ENCODE measurements at places on chromosomes 11 and 22.

- no peak for DNase-seq
Measured at GRCh38 chr11:77049026-77049425, 14.8 kb downstream of the B3GNT6 start.

DNA sequence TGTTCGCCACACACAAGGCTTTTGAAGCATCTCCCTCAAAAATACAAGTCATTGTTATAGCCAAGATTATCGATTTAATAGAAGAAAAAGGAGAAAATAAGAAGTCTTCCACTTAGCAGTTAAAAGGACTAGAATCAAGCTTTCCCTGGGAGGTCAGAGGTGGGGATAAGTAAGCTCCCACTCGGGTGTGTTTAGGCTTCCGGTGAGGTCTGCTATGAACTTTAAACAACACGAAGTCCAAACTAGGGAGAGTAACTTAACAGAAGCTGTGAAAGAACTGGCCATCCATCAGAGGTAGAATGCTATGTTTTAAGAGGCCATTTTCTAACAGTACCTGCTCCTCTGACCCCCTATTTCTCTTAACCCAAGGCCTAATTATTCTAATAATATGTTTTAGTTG is 91.4 kb upstream of the APOA1 start:
- no peak for DNase-seq

- no peak for DNase-seq
Measured at GRCh38 chr11:34235189-34235588, 122.6 kb downstream of the ABTB2 start.

GRCh38 chr11:45021692-45022141 is 71.0 kb upstream of the TP53I11 start:
- peak; percentile 64 for DNase-seq

DNA sequence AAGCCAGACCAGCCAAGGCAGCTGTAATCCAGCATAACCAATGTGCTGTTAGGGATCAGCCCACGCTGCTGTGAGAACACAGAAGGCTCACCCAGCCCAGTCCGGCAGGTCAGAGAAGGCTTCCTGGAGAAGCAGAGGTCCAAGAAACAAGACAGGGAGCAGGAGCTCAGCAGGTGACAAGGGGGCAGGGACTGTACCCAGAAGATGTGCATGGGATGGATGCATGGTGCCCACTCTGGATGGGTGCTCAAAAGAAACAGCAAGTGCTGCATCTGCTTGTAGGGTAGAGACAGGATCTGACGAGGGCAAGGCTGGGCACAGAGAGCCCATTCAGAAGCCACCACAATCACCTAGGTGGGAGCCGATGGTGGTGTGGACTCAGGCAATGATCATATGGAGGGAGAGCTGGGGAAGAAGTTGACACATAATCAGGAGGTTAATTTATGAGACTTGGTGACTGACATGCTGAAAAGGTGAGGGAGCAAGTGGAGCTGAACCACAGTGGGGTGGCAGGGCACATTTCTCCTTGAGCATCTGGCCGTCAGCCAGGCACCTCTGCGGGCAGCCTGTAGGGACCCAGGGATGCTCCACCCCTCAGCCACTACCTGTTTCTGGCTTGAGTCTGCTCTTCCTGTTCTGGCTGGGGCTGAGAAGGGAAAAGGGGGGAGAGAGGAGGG is 102.3 kb upstream of the DRD2 start:
- peak; percentile 97 for DNase-seq

GRCh38 chr22:41308544-41308947 is 7.2 kb downstream of the ZC3H7B start:
- DNase-seq = no peak

DNA sequence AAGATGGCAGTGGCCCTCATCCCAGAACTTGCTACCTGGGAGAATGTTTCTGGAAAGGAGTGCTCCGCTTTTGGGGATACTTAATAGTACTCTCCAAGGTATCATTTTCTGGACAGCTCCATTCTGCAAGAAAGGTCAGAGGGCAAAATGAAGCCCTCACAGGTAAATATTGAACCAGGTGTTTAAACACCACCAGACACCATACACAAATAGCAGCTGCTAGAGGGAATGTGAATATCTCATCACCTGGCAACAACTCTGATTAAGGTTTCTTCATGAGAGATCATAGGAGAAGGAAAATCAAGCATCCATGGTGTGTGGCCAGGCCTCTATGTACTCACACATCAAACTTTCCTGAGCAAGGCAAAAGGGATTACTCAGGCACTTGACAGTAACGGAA is 226.1 kb upstream of the FAT3 start:
- no peak for DNase-seq

GRCh38 chr11:75087319-75088305 is 9.1 kb downstream of the OR2AT4 start:
- no peak for DNase-seq

DNA sequence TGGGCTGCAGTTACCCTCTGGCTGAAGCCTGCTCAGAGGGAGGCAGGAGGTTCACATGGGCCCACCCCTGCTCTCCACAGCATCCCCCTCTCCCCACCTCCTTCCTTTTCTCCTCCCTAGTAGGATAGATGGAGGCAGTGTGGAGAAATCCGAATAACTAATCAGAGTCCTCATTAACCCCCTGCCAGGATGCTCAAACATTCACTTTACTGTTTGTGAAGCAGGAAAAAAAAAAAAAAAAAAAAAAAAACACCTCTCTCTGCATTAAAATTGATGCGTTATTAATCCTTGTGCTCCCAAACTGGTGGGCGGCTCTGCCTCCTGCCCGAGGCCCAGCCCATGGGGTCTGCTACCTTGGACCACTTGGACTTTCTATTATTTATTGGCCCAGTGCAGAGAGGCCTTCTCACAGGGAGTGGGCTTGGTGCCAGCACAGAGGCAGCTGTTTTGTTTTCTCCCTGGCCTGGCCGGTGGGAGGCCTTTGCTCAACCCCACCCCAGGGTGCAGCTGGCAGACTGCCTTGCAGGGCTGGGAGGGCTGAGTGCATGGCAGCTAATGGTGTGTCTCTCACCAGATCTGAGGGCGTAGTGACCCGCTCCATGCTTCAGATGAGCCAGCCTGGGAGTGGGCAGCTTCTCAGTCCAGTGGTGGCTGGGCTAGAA is 150.7 kb downstream of the PKNOX2 start:
- DNase-seq = peak; percentile 97

DNA sequence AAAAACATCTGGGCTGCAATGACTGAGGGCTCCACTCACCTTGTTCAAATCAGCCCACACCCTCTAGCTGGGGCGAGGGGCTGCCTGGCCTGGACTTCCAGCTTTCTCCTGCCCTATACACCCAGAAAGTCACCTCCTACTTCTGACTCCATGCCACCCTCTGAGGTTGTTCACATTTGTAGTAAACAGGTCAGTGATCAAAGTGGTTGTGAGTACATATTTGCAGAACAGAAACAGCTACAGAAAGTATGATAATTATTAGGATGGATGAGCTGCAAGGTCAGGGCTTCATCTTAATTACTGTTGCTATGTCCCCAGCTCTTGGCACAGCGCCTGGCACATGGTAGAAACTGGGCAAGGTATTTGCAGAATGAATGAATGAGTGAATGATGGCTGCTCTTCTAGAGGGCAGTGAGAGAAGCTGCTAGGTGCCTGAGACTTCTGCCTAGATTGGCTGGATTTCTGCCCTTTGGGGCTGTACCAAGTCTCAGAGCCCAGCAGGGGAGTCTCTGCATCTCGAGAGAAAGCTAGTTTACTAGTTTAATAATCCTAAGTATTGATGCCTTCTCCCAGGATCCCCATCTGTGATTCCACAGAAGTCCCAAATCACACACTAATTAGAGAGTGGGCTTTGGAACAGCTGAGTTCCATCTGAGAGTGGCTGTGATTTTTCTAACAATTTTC is 36.0 kb downstream of the SYT13 start:
- DNase-seq = no peak

GRCh38 chr11:26086028-26086427 is 245.9 kb upstream of the ANO3 start:
- no peak for DNase-seq

DNA sequence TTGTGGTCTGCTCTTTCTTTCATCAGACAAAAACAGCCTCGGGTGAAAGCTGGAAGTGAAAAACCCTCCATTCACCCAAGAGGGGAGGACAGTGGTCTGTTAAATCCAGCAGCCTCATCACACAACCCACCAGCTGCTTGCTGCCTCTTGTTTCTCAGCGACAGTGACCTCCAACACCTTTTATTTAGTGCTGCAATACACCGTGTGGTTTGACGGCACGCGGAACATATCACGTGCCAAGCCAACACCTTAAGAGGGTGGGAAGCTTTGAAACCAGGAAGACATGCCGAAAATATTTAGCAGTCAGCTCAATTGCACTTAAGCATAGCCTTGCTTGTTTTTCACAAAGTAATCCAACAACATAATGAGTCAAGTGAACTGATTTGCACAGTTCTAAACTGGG is 39.8 kb upstream of the POGLUT3 start:
- no peak for DNase-seq

DNA sequence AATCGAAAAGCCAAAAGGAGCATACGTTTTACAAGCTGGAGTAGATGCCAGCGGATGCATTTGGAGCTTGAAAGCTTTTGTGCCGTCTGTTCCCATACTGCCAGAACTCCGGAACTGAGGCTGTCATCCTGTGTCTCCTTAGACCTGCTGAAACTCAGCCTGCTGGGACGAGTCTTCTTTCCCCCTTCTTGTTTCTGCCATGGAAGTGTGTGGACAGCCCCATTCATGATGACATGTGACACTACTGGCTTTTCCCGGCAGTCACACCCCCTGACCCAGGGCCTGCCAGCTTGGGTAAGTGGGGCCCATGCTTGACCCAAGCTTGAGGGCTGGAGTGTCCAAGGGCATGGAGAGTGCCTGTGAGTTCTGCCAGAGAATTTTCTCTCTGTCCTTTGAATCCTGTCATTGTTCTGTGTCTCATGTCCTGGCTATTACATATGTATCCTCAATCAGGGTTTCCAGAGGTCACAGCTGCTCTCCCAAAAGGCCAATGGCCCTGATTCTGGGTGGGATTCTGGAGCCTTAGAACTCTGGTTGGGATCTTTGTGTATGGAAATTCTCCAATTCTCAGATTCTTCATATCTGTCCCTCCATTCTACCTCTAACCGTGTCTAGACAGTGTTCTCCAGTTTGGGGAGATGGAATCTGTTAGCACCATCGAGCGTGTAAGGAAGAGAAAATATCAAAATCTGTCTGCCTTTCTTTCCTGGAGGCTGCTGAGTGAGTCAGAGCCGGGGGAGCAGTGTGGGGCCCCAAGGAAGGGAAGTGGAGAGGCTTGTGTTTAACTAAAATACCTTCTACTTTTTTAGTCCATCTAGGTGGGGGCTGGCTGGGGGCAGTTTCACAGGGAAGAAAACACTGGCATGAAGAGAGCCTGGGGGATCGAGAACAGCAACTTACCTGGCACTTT is 73.2 kb downstream of the KIAA1671 start:
- DNase-seq = no peak

DNA sequence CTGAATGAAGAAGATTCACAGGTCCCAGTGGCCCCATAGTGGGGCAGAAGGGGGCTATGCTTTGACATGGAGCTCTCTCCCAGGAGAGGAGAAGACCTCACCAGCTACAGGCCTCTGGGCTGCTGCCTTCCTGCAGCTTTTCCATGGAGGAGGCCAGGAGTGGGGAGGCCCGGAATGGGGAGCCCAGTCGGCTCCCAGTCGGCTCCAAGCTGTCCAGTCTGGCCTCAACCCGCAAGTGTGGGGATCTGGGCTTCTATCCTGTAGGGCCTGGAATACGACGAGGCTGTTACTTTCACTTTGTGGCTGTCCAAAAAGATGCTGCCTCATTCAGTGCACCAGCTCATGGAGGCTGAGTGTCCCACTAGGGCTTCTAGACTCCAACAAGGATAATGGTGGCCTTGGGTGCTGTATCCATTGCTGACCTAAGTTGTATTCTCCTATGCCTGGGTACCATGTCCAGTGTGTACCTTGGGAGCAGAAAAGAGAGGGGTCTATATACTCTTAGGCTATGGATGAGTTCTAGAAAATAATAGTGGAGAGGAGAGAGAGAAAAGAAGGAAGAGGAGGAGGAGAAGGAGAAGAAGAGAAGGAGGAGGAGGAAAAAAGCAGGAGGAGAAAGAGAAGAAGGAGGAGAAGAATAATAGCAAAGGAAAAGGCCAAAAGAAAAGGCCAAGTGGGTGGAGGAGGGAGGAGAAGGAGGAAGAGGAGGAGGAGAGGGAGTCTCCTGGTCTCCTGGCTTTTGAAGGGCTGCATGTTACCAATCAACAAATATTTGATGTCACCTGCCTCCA is 1.1 kb downstream of the MYO18B start:
- no peak for DNase-seq

DNA sequence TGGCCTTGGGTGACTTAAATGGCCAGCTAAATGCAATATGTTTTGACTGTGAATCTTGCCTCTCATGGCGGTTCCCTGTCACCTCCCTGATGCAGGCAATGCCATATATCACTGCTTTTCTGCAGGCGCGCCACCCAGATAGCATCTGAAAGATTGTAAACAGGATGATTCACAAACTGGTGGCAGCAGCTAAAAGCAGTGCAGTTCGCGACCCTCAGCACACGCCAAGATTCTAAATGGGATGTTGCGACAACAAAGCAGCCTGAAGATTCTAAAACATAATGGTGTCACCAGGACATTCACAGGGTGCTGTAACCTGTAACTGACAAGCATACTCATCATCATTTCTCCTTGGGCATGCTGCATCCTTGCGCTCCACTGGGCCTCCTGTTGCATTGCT is 440.4 kb upstream of the CADM1 start:
- DNase-seq = no peak

DNA sequence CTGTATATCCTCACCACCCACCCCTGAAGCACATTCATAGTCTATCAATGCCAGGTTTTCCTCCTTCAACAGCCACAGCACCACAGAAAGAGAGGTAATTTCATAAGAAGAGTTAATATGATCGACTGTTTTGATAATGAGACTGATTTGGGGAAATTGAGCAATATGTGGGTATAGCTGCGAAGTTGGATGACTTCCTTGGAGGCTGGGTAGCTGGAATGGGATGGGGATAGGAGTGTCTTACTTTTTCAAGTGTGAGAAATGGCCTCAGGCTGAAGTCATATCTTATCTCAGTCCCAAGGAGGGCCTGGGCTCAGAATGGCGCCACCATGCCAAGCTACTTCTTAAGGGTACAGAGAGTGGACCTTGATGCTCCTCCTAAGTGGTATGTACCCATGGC is 187.6 kb upstream of the CCDC90B start:
- no peak for DNase-seq

DNA sequence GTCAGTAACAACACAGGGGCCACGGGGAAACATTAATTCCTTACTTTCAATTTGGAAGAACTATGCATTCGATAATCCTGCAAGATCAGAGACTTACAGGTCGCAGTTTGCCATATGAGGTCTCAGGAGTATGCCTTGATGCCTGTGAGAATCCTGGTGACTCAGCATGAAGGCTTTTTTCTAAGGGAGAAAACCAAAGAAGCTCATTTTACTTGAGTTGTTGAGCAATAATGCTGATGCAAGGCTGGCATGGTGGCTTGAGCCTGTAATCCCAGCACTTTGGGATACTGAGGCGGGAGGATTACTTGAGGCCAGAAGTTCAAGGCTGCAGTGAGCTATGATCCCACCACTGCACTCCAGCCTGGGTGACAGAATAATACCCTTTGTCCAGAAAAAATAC is 26.6 kb downstream of the ATG16L2 start:
- DNase-seq = no peak
